ENCODE measurements at places on chromosomes 1 and 21.
A peak's percentile ranks its signal among the peaks of the same experiment; 100 is the strongest.

DNA sequence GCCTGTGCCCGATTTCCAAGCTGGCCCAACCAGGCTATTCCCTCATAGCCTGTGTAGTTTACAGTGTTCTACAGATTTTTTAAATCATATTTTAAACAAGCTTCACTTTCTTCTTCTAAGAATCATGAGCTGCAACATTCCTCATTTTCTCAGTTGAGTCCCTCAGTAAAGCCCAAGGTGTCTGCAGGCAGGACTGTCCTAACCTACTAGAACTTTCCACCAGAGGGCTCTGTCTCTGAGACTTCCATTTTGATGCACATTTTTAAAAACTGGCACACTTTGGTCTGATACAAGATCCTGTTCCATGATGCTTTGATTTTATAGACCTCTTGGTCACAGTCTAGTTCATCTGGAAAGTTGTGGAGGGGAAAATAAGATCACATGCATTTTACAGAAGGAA, 21.6 kb upstream of the SLAMF6 start:
- peak; percentile 22 for DNase-seq

GRCh38 chr1:201396861-201397464, 2.2 kb downstream of the LAD1 start:
- peak; percentile 84 for DNase-seq

DNA sequence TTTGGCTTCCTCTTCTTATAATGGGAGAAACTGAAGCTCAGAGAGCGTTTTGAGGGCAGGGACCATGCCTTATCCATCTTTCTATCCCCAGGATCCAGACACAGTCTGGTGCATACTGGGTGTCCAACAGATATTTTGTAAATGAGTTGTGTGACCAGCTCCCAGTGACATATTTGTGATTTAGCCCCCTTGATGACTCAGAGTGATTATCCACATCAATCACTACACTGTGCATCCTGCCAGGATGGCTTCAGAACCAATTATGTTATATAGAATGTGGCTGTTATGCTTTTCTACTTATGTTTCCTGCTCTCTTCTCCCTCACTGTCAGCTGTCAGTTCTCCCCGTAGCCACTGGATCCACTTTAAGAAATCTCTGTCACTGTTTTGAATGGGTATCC, 11.3 kb downstream of the OLFML3 start:
- no peak for DNase-seq

DNA sequence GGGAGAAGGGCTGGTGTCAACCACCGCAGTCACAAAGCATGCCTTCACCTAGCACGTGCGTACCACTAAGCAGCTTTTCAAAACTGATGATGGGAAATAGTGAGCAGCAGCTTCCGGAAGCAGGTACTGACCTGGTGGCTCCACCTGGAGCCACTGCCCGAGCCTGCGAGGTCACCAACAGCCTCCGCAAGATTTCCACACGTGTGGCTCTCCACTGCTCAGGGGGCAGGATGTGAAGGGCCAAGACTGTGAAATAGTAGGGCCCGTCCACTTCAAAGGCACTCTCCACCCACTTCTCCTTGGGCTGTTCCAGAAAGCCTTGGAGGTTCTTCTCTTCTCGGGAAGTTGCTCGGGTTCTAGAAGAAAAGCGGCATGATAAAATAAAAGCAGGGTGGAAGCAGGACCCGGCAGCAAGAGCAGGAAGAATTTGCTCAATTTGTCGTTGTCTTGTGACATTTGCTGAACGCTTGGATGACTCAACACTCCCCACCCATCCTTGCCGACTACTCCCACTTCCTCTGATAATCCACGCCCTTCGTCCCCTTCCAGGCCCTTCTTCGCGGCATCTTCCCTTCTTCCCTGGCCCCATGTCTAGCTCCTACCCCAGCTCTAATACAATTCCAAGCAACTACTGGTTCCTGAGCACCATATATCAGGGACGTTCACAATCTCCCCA, 124.9 kb upstream of the IFFO2 start:
- peak; percentile 72 for DNase-seq

DNA sequence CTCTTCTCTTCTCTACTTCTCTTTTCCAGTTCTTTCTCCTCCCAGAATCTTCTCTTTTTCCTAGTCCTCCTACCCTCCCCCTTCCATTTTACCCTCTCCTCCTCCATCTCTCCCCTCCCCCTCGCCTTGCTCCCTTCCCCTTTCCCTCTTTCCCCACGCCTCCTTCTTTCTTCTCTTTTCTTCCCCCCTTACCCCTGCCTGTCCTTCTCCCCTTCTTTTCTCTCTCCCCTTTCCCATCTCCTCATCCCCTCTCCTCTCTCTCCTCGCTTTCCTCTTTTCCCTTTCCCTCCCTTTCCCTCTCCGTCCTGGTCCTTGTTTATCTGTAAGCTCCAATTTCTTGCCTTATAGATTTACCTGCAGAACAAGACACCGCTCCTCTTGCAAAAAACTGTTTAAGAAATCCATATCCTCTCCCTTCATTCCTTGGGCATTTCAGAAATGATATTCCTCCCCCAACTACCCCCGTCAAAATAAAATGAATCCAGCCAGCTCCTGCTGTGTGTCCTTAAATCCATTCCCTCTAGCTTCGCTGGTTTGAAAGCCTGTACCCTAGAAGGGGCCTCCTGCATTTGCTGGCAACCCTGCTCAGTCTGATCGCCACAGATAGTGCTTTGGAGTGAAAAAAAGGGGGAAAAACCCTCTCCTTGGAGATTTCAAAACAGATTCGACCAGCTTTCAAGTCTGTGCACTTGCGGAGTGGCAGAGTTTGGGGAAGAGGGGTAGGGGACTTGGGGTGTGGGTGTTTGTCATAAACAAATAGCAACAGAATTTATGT, 89.4 kb downstream of the PAPPA2 start:
- DNase-seq = no peak

- no peak for DNase-seq
Measured at GRCh38 chr1:62070384-62071011, 124.2 kb upstream of the L1TD1 start.

DNA sequence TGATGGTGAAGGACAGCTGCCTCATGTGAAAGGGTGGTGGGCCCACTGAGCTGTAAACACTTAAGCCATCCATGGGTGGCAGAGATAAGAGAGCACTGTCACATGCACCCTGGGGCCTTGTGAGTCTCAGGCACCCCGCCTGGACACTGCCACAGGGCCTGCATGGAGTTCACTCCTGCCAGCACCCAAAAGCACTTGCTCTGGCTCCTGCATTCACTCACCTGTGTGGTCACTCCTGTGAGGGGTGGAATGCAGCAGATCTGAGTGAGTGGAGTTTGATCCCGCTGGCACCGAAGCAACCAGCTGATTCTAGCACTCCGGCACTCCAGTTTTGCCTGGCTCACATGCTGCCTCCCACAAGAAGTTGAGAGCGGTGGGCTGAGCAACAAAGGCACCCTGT, 1142.1 kb upstream of the PRMT6 start:
- no peak for DNase-seq

GRCh38 chr1:152036267-152037216, at the start of gene S100A11:
Gene S100A11, minus strand, starts transcription at chr1:152037004. Its CDS starts 89 bp downstream, at chr1:152036915.
- peak; percentile 91 for DNase-seq

- no peak for DNase-seq
Measured at GRCh38 chr1:221902961-221903360, 161.1 kb upstream of the DUSP10 start.

DNA sequence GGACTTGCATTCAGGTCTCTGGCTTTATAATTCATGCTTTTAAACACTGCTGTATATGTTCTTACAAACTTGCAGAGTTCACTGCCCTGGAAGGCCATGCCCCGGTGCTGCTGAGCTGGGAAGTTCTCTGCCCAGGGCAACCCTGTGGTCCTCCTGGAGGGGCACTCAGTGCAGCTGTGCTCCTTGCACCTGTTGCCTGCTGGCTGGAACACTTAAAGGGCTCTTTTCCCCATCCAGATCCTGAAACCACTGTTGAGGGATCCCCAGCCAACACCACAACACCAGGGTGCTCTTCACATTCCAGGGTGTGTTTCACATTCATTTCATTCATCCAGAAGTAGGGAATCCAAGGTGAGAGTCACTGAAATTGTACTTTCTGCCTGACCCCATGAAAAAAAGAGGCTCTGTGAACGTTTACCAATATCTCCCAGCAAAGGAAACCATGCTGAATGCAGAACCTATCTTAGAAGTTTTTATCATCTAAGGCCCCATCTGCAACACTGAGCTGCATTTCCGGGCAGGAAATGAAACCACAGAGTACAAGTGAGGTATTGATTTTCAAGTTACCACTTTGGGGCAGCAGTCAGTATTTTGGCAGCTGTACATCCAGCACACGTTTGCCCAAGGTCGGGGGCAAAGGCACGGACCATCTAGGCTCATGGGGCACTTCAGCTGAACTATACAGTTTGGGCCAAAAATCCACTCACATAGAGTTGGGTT, 16.4 kb upstream of the KIAA0040 start:
- no peak for DNase-seq

GRCh38 chr21:17981060-17981740, 162.0 kb upstream of the C21orf91 start:
- no peak for DNase-seq

GRCh38 chr1:93005252-93005598, 44.0 kb upstream of the DIPK1A start:
- no peak for DNase-seq

GRCh38 chr1:87200875-87201638, 127.6 kb upstream of the LMO4 start:
- no peak for DNase-seq

- DNase-seq = peak; percentile 9
Measured at GRCh38 chr1:4380564-4381168, 273.7 kb upstream of the AJAP1 start.

- DNase-seq = no peak
Measured at GRCh38 chr1:175599212-175599705, 144.1 kb downstream of the TNR start.

GRCh38 chr1:27621051-27621920, 13.7 kb downstream of the FGR start:
- no peak for DNase-seq

GRCh38 chr1:241228339-241228738, 128.7 kb downstream of the RGS7 start:
- no peak for DNase-seq

- DNase-seq = no peak
Measured at GRCh38 chr1:203308923-203309331, 3.6 kb downstream of the BTG2 start.

DNA sequence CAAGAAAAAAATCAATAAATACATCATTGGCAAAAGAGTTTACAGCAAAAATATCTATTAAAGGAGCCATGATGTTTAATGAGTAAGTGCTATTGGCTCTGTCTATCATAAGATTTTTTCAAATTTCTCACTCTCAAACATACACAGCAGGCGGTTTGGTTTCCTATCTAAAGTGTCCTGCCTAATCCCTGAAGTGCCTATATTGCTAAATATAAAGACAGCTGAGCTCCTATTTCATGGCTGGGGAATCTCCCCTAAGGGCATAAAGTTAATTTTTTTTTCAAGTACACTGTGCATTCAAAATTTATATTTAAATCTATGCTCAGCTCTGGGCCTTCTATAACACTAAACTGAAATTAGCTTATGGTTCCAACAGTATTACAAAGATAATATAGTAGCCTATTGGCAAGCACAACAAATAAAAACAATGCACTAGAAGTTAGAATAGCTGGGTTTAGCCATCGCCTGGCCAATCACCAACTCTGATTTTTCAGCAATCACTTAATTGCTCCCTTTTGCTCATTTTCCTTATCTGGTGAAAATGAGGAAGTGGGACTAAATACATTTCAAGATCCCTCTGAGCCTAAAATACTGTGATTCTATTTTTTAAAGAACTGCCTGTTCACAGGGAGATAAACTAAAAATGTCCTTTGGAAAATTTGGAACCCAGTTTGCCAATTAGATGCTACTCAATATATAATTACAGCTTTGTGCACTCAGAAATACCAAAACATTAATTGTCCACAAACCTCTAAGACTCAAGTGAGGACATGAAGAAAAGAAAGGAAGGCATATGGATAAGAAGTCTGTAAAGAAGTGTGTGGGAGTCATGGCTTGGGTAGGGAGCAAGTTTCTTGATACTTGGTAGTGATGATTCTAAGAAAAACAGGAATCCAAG, 62.5 kb downstream of the WDR64 start:
- DNase-seq = no peak

DNA sequence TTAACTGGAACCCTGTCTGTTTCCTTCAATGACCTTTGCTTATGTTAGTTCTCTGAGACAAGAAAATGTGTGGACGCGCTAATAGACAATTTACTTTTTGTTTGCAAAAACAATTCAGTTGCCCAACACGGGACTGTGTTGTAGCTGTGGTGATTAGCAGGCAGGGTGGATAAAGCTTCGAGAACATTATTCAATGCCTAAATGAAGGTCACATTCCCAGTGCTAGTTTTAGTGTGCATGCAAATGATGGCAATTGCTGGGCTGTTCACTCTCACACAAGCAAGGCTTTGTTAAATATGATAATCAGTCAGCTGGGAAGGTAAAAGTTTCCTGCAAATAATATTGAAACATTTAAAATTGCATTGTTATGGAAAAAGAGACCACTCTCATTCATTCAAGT, 188.4 kb downstream of the BACH1 start:
- no peak for DNase-seq
